ENCODE measurements at places on chromosomes 12 and 14. TPM values are rescaled to one million over a fixed set of nuclear protein-coding genes. Genes with fewer than 3 reads are reported as not detected.

The COX8C gene
- not detected for total RNA-seq

The PRB2 gene
- not detected for total RNA-seq

The SOX5 gene
- total RNA-seq: 7.3 TPM

The PTCSC3 gene
- not detected for total RNA-seq

The TAMALIN gene
- 17.1 TPM for total RNA-seq

The COCH gene
- total RNA-seq: 6.3 TPM

The LRRIQ1 gene
- total RNA-seq: 0.53 TPM

The CDC42BPB gene
- total RNA-seq: 34.8 TPM

The SRRM4 gene
- total RNA-seq: 0.13 TPM

The TOMM20L gene
- total RNA-seq: not detected

The ARHGEF25 gene
- 32.3 TPM for total RNA-seq

The SIX6 gene
- total RNA-seq: not detected

The SLC25A47 gene
- 0.09 TPM for total RNA-seq

The PTGER2 gene
- total RNA-seq: 1.4 TPM

The KIF26A gene
- total RNA-seq: 7.4 TPM

The AKAP3 gene
- 0.35 TPM for total RNA-seq

The NTN4 gene
- 25.0 TPM for total RNA-seq

The RFX4 gene
- total RNA-seq: 0.09 TPM

The PKP2 gene
- 3.1 TPM for total RNA-seq

The LTB4R2 gene
- total RNA-seq: 1.9 TPM

The ZCRB1 gene
- 81.8 TPM for total RNA-seq

The SELPLG gene
- 2.8 TPM for total RNA-seq

The ART4 gene
- total RNA-seq: 0.09 TPM

The TDRD9 gene
- 0.22 TPM for total RNA-seq

The KERA gene
- 223 TPM for total RNA-seq

The CACNA1C gene
- total RNA-seq: 3.6 TPM

The PMCH gene
- not detected for total RNA-seq

The RBM19 gene
- total RNA-seq: 14.1 TPM

The CRY1 gene
- 9.4 TPM for total RNA-seq

The KRT7 gene
- 0.31 TPM for total RNA-seq

The AQP2 gene
- total RNA-seq: not detected

The APOLD1 gene
- 8.8 TPM for total RNA-seq

The BIN2 gene
- total RNA-seq: 1.8 TPM

The VRTN gene
- total RNA-seq: not detected

The CPM gene
- 2.0 TPM for total RNA-seq

The HOXC10 gene
- total RNA-seq: 7.6 TPM

Data from muscle of leg (tissue), 16 donors.